ENCODE measurements at places on chromosomes 13 and 19.

GRCh38 chr19:52542984-52543664 lies 15.7 kb downstream of the ZNF808 start:
- no peak for DNase-seq

GRCh38 chr19:56271151-56271550 lies 1.4 kb upstream of the EDDM13 start:
- no peak for DNase-seq

DNA sequence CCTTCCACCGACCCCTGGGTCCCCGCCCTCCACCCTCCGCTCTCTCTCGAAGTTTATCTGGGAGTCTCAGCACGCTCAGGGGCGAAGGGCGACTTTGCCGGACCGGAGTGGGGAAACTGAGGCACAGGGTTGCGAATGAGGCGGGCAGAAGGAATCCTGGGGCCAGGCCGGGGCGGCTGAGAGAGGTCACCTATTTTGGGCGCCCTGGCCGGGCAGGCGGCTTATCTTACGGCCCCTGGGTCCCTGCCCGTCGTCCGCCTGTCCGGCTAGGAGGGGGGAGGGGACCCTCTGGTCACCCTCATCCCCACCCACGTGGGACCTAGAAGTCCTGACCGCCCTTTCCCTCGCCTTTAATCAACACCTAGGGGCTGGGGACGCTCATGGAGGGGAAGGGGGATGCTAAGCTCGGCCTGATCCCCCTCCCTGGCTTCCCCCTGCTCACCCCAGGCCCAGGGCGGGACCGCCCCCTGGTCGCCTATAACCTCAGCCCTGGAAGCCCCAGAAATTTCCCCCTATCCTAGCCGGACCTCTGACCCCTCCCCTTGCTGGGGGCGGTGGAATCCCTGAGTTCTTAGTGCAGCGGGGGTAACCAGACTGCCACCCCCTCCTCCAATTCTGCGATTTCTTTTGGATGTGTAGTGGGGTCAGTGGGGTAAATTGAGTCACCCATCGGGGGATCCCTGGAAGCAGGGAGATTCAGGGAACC lies 556 bp downstream of the TRIP10 start:
- no peak for DNase-seq

DNA sequence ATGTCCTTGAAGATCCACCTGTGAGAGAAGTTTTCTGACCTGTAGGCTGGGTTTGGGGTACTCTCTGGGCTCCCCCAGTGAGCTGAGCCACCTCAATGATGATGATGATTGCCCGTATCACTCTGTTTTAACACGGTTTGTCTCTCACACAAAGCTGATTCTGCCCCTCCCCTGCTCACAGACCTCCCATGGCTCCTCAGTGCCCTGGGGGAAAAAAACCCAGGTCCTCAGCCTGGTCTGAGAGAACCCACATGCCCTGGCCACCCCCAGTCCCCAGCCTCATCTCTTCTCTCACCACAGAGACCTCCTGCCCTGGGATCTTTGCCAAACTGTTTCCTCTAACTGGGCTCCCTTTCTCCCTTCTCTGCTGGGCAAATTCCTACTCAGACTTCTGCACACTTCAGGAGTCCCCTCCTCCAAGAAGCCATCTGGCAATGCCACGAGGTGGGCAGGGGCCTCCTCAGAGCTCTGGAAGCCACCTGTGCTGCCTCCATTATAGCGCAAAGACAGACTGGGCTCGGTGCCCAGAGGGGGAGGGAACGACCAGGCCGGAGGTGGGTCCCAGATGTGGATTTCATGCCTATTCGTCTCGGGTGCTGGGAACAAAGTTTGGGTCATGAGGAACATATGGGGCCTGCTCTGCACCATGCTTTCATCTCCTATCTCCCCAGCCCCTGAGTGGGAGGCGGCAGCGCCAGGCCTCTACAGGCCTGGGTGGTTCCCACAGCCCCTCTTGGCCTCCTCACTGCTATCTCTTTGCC lies 8.5 kb upstream of the CA11 start:
- DNase-seq, result no peak

GRCh38 chr13:49246850-49247642 lies 679 bp upstream of the CDADC1 start:
- no peak for DNase-seq

- DNase-seq, result no peak
Measured at GRCh38 chr19:18771328-18772242, 19.5 kb downstream of the COMP start.

DNA sequence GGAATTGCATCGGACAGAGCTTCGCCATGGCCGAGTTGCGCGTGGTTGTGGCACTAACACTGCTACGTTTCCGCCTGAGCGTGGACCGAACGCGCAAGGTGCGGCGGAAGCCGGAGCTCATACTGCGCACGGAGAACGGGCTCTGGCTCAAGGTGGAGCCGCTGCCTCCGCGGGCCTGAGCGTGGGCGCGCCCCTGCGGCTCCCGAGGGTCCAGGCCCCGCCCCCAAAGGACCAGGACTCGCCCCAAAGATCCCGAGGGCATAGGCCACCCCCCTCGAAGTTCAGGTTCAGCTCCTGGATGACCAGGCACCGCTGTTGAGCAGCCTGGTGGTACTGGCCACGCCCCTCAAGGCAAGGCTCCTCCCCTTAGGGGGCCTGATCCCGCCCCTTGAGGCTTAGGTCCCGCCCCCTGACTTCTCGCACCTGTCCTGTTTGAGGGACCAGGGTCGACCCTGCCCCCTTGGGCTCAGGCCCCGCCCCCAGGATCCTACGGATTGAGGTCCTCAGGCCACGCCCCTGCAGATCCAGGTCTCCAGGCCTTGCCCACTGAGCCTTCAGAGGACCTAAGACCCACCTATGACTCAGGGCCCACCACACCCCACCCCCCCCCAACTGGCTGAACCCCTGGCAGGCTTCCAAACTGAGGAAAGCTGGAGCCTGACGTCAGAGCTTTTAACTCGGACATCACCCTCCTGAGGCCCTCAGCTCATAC lies 43.1 kb downstream of the CYP4F22 start:
- no peak for DNase-seq

- no peak for DNase-seq
Measured at GRCh38 chr13:110366733-110367132, 59.6 kb downstream of the COL4A2 start.

DNA sequence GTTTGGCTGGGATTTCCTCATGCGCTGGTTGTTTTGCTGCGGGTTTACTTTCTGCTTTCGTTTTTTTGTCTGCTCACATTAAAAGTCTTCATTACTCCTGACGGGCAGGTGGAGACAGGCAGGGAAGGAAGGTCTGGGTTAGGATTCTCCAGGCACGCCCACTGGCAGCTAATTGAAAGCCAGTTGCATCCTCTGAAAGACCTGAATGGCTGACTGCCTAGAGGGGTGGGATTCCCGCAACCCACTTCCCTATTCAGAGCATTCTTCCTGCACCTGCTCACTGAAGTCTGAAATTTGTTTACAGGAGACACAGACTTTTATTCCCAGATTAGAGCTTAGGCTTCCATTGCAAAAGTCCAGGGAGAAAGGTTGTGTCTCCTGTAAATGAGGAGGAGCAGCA lies 172.0 kb downstream of the UQCRFS1 start:
- DNase-seq, result no peak

- no peak for DNase-seq
Measured at GRCh38 chr13:68749796-68750195, 1357.8 kb upstream of the ATXN8OS start.

DNA sequence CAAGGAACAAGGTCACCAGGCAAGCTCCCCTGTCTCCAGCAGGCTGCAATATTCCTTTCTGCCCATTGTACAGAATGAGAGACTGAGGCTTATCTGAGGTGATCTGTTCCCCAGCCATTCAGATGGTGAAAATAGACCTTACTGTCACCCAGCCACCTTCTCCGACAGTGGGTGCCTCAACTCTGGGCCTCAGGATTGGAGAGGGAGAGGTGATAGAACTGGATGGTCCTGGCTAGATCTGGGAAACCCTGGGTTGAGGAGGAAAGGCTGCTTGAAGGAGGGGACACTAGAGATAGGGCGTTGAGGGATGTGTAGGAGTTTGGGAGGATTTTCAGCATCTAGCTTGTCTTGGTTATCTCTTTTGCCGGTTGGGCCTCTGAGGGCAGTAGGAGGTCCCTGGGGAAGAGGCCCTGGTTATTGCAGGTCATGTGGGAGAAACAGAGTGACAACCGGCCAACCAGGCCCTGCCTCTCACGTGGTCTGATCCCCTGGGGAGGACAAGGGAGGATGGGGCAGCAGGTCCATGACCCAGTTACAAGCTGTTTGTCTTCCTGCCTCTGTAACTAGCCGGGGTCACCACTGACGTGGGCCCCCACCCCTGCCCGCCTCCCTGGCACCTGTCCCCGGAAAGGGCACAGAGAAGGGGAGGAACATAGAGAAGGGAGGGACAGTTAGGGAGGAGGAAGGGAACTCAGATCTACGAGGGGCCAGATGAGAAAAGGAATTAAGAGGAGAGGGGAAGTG lies 8.2 kb downstream of the NFIC start:
- no peak for DNase-seq

- no peak for DNase-seq
Measured at GRCh38 chr19:47447470-47448359, 24.0 kb downstream of the SLC8A2 start.

Measured in vagina (tissue), 2 donors.